ENCODE measurements at places on chromosomes 16 and 17.

DNA sequence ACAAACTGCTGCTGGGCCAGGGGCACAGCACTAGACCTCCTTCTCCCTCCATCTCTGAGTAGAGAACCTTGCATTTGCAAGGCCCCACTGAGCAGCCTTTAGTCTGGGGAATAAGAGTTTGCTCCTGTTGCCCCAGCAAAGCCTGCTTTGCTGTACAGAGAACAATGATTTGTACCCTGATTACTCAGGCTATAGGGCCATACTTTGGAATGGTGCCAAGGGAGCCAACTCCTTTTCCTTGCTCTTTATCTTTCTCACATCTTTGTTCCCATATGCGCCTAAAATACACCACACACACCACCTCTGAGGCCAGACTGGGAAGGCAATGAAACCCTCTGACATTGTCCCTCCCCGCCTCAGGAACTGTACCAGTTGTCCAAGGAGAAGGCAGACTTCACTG lies 21.2 kb downstream of the LIG3 start:
- no peak for DNase-seq

GRCh38 chr17:21021208-21021803 lies 21.5 kb downstream of the USP22 start:
- no peak for DNase-seq

- no peak for DNase-seq
Measured at GRCh38 chr17:17180741-17181525, 25.2 kb downstream of the PLD6 start.

DNA sequence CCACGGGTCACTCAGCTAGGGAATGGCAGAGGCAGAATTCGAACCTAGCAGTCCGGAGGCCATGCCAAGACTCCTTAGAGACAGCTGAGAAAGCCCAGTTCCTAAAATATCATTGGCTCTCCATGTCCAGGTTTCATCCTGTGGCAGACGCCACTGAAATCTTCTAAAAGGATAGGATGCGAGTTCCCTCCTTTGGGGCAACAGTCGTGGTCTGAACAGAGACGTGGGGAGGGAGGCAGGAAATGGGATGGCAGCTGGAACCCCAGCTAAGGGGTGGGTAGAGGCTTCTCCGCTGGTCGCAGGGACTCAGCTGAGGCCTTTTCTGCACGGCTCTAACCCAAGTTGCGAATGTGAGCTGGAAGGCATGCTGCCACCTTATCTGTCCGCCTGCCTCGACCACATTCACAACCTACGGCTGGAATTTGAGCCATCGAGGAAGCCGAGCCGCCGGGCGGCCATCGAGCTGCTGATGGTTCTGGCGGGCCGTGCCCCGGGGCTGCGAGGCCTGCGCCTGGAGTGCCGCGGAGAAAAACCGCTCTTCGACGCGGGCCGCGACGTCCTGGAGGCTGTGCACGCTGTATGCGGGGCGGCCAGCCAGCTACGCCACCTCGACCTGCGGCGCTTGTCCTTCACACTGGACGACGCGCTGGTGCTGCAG lies 1.9 kb upstream of the HSF4 start:
- DNase-seq: no peak

DNA sequence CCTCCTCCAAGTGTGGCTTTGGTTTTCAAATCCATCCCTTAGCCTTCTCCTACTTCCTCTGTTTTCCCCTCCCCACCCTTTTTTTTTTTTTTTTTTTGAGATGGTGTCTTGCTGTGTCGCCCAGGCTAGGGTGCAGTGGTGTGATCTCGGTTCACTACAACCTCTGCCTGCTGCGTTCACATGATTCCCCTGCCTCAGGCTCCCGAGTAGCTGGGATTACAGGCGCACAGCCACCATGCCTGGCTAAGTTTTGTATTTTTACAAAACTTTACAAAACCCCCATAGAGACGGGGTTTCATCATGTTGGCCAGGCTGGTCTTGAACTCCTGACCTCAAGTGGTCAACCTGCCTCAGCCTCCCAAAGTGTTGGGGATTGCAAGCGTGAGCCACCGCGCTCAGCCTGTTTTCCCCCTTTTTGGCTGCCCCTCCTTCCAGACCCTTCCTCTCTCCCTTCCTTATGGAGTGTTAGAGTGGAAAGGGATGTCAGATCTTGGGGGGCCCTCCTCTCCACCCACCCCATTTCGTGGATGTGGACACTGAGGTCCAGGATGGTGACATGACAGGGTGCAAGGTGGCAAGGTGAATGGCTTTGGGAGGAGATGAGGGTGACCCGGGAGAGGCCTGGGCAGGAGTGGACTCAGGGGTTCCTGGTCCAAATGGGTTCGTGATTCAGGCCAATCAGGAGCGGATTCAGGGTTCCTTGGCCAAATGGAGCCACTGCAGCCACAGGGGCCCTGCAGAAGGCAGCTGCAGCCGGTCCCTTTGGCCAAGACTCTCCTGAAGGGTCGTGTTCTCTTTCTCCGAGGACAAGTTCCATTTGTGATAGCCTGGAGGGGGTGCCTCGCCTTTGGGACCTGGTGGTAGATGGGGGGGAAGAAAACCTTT lies 4.8 kb downstream of the ABCC1 start:
- DNase-seq: no peak

GRCh38 chr17:15456496-15456895 lies 10.9 kb downstream of the CDRT4 start:
- DNase-seq: no peak

GRCh38 chr17:49003557-49004511 lies 6.6 kb downstream of the IGF2BP1 start:
- DNase-seq: no peak

DNA sequence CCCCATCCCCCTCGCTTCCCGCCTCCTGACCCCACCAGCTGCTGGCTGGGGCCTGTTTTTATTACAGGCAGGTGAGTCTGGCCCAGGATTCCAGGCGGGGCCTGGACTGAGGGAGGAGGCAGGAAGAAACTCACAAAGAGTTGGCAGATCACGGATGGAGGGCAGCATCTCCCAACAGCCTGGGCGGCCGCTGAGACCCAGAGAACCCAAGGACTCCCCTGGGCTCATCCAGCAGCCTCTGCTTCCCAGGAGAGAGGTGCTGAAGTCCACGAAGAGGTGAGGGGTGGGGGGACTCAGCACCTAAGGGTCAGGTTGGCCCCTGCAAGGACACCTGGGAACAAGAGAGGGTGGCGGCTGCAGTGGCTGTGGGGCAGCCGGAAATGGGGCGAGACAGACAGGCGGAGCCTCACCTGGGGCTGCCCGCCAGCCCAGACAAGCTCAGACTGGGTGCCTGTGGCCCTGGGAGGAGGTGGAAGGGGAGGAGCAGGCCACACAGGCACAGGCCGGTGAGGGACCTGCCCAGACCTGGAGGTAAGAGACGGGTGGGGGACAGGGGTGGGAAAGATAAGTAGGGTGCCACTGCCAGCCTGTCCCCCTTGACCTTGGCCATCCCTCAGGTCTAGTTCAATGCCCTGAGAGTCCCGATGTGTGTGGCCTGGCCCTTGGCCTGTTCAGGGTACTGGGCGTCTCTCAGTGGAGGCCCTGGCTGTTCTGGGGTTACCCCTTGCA lies 8.7 kb upstream of the ADGRG1 start:
- DNase-seq: no peak

GRCh38 chr16:75023009-75023408 lies 24.2 kb downstream of the ZNRF1 start:
- DNase-seq: no peak

GRCh38 chr17:42772945-42773289 lies 332 bp upstream of the VPS25 start:
- DNase-seq: no peak

DNA sequence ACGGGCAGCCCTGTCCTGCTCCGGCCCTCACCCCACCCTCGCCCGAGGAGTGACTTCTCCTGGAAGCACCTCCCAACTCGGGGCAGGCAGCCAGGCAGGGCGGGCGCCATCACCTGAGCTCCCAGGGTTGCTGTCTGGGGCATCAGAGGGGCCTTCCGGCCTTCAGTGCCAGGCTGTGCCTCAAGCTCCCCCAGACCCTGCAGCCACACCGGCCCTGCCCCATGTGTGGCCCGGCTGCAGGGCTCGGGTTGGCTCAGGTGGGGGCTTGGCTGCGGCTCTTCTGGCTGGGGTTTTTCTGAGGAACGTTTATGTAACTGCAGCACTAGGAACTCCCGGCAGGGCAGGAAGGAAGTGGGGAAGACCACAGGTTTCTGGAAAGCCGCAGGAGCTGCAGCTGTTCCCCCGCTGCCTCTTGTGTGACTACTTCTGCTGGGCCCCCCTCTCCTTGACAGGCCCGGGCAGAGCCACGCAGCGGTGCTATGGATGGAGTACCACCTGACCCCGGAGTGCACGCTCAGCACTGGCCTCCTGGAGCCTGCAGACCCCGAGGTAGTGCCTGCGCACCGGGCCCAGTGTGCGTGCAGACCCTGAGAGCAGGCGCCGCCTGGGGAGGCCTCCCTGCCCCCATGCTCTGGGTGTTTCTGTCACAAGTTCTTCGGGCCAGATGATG lies 45.6 kb downstream of the PRMT7 start:
- DNase-seq: peak; percentile 88

GRCh38 chr16:78122774-78123315 lies 23.4 kb downstream of the WWOX start:
- DNase-seq: peak; percentile 53

DNA sequence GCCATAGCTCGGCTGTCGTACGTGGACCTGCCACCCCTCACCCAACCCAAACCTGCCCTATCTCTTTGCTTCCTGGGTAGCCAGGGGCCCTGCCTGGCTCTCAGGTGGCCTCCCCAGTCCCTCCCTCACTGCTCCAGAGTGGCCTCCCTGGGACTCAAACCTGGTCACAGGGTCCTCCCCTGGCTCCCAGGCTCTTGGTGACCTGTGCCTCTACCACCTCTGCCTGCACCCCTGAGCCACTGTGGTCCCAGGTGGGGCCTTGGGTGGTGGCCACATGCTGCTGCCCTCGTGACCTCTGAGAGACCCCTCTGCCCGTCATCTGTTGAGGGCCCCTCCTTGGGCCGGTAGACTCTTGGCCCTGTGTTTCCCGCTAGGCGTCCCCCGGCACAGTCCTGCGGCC lies 64.6 kb upstream of the PVALEF start:
- no peak for DNase-seq

DNA sequence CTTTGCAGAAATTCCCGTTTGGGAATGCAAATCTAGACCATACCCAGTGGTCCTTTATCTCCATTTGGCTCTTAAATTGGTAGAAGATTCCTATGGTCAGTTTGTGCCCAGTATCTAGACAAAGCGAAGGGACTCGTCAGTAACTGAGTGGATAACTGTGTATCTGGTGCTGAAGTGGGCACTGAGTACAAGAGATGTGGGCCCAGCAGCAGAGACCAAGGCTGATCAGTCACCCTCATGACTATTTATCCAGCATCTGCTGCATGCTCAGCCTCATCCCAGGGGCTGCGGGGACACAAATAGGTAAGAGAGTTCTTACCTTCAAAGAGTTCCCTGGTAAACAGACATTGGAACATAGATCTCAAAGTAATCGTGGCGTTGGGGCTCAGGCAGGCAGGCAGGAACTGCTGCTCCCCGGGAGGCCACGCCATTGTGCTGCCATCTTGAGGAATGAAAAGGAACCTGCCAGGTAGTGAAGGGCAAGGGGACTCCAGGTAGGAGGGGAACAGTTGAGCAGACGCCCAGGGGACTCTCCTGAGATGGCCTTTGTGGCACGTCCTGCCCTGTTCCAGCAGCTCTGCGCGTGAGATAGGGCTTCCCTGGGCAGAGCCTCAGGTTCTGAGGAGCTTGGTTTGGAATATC lies 10.3 kb downstream of the NT5M start:
- peak; percentile 77 for DNase-seq

- no peak for DNase-seq
Measured at GRCh38 chr17:40058186-40058784, 4.1 kb upstream of the MED24 start.

DNA sequence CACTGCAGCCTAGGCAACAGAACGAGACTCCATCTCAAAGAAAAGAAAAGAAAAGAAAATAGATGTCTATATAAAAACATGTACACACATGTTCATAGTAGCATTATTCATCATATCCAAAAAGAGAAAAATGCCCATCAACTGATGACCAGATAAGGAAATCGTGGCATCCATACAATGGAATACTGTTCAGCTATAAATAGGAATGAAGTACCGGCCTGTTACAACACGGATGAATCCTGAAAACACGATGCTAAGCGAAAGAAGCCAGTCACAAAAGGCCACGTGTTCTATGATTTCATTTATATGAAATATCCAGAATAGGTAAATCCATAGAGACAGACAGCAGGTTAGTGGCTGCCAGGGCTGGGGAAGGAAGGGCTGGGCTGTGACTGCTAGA lies 65.8 kb downstream of the TBC1D16 start:
- DNase-seq: no peak

DNA sequence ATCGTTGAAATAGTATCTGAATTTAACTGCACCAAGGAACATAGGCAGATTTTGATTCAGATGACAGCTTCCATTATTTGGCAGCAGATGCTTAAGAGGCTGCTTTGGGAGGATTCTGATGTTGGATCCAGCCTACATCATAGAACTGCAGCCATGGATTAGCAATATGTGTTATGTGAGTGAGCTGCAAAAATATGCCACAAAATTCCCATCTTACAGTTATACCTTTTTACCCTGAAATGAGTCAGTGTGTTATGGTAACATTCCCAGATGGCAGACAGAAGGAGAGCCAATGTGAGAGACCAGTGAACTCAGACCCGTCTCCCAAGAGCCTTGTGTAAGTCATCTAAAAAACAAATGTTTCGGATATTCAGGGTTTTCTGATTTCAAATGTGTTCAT lies 206.1 kb downstream of the CDH13 start:
- no peak for DNase-seq

GRCh38 chr17:41065829-41066624 lies at the start of gene KRTAP2-4:
TSS of gene KRTAP2-4 (minus strand) at chr17:41065879. CDS start at chr17:41065845, 34 bp downstream.
- peak; percentile 5 for DNase-seq

GRCh38 chr16:30644334-30644830 lies 6.4 kb upstream of the PRR14 start:
- DNase-seq: no peak

DNA sequence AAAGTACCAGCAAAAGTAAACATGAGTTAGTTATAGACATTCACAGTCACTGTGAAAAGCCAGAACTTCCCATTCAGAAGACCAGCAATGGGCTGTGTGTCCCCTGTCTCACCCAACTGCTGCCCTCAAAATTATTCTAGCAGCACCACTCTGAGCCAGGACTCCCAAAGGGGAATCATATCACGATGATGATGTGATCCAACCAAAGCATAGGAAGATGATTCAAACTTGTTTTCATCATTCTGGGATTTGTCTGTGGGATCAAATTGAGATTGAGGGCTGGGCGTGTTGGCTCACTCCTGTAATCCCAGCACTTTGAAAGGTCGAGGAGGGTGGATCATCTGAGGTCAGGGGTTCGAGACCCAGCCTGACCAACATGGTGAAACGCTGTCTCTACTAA lies 6.4 kb upstream of the NAT9 start:
- no peak for DNase-seq

DNA sequence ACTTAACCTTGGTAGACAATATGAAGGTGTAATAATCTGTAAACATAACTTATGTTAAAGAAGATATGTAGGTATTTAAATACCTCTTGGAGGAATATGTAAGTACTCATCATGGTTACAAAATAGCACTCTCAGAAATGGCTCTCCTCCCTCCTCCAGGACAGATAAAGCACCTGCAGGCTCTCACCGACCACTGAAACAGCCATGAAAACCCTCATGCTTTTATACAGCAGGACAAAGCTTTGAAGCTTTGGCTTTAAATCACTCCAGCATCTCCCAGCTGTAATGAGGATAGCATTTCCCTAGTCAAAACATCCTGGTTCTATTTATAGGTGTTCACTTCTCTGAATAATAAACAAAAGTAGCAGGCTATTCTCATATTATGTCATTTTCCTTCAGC lies 69.1 kb upstream of the PMFBP1 start:
- DNase-seq: no peak

GRCh38 chr16:15576960-15577958 lies 65.7 kb downstream of the MARF1 start:
- DNase-seq: no peak

All from activated CD4-positive, alpha-beta T cell treated with anti-CD3 and anti-CD28 coated beads, Interleukin-10, Interleukin-2, amounts not matched to agents 100 ng/mL and 50 ng/mL, durations not matched to agents 16 hours and 8 hours (primary cell).